Stimulated activated CD4-positive, alpha-beta T cell treated with anti-CD3 and anti-CD28 coated beads, Interleukin-1b, Interleukin-23, amount 100 ng/mL, for 1 hour (primary cell): ENCODE measurements at places on chromosomes 1 and 21.

GRCh38 chr1:109657395-109657794 is 1.5 kb downstream of the GSTM4 start:
- no peak for DNase-seq

- no peak for DNase-seq
Observed at GRCh38 chr1:217027403-217028080, 304.3 kb upstream of the ESRRG start.

DNA sequence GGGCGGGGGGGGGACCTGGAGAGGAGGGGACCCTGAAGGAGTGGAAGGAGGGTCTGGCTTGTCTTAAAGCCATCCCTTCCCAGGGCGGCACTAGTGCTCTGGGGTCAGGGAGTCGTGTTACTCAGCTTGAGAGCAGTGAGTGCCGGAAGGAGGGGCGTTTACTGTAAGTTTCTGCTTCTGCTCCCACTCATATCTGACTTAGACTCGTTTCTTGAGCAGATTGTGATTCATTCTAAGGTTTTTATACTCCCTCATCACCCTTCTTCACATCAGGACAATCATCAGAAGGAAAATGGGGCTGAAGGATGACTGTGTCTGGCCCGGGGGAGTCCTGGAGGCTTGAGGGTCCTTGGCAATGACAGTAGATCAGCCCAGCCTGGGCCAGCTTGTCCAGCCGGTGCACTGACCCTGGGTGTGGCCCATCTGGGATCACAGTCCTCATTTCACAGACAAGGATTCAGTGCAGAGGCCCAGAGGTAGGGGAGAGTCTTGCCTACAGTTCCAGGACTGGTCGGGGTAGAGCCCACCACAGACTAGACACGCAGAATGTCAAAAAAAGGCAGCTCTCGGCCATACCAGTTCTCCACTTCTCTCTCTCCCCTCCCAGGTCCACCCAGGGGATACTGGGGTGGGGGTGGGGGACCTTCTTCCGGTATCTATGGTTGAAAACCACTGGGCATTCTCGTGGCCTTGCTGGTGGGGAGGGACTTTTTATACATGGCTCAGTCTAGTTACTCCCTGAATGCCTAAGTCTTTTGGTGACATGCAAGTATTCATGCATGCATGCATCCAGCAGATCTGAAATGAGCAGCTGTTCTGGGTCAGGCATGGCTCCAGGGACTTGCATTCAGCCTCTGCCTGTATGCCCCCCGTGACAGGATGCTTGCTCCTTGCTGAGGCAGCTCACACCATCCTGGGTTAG is 5.1 kb downstream of the TNFRSF8 start:
- peak; percentile 32 for DNase-seq

- peak; percentile 25 for DNase-seq
Observed at GRCh38 chr1:84619383-84620102, 45.3 kb upstream of the CTBS start.

DNA sequence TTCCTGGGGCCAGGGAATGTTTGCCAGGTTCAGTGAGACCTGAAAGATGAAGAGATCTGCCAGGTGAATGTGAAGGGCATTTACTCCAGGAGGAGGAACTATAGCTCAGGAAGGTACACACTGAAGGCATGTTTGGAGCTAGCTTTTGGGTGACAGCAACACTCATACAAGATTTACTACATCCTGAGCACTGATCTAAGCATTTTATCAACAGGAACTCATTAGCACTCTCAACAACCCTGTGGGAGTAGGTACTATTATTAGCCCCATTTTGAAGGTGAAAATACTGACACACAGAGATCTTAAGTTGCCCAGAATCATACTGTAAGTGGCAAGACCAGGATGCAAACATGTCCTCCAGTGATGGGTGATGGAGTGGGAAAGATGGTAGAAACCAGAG is 6.7 kb downstream of the GADD45A start:
- DNase-seq, result no peak

GRCh38 chr1:50977575-50978143 is 7.6 kb downstream of the CDKN2C start:
- DNase-seq, result no peak

DNA sequence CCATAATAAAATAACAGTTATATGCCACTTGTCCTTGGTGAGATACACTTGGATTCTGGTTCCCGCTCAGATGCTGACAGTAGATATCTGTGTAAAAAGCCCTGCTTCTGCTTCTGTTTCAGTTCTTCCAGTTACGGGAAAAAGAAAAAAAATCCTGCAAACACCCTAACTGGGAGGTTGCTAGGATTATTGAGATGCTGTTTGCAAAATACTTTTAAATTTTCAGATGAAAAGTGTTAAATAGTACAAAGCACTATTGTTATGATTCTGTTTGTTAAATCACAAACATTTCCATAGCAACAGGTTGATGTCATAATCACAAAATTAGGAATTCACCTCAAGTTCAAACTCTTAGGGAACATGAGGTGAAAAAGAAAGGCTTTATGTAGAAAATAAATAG is 232.3 kb downstream of the HMCN1 start:
- DNase-seq, result no peak

GRCh38 chr1:6467224-6467623 is 1.3 kb upstream of the TNFRSF25 start:
- no peak for DNase-seq

- no peak for DNase-seq
Observed at GRCh38 chr1:234863551-234863971, 253.6 kb upstream of the IRF2BP2 start.

DNA sequence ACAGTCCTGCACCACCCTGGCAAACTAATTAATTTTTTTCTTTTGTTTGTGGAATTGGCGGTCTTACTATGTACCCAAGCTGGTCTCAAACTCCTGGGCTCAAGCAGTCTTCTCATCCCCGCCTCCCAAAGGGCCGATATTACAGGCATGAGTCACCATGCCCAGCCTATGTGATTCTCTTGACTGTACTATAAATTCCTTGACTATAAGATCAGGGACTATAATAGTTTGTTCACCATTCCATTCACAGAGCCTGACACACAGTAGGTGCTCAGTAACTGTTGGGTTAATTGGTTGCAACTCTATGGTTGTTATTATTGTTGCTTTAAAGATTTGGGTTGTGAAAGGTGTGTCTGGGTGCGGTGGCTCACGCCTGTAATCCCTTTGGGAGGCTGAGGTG is 17.2 kb downstream of the DAP3 start:
- no peak for DNase-seq

DNA sequence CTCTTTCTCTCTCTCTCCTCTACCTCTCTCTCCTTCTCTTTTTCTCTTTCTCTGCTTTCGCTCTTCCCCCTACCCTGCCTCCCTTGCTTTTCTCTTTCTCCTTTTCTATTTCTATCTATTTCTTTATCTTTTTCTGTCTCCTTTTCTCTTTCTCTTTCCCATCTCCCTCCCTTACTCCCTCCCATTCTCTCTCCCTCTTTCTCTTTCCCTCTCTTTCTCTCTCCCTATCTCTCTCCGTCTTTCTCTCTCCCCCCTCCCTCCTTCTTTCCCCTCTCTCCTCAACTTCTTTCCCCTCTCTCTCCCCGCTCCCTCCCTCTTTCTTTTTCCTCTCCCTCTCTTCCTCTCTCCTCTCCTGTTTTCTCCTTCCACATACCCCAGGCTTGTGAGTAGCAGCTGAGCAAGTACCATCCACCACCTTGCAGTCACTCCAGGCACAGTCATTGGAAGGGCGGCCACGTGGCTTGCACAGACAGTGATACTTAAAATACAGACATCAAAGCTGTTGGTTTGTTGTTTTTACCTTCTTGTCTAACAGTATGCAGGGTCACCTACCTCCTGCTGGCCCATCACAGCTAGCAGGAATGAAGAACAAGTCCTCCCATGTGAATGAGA is 209.1 kb upstream of the COA6 start:
- DNase-seq, result no peak

DNA sequence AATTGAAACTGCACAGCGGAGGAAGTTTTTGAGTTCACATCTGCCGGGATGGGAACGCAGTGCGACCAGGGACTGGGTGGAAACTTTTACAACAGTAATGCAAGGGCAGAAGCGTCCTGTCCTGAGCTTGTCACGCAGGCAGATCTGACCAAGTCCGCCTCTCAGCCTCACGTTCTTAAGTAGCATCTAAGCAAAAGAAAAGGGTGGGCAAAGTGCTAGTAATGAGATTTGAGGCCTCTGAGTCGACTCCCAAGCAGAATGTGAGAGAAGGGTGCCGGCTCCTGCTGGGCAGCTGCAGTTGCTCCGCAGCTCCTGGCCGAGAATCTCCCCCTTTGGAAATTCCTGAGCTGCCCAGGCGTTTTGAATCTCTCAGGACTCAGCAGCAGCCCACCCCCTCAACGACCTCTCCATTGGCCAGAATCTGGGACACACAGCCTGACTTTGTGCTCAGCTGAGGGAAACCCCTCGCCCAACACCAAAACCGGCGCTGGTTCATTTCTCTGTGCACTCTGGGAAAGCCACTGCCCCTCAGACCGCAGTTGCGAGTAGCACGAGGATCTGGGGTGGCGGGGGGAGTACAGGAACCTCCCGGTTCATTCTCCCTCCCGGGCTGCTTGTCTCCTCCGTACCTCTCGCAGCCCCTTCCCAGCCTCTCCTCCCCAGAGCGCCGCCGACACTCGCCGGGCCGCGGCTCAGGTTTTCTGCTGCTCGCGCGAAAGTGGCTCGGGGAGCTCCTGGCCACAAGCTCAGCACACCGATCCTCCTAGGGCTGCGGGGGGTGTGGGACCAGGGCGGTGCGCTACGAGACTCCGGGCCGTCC is 913 bp upstream of the S1PR1 start:
- peak; percentile 32 for DNase-seq

GRCh38 chr1:202199040-202199889 is 5.7 kb downstream of the LGR6 start:
- DNase-seq, result no peak

DNA sequence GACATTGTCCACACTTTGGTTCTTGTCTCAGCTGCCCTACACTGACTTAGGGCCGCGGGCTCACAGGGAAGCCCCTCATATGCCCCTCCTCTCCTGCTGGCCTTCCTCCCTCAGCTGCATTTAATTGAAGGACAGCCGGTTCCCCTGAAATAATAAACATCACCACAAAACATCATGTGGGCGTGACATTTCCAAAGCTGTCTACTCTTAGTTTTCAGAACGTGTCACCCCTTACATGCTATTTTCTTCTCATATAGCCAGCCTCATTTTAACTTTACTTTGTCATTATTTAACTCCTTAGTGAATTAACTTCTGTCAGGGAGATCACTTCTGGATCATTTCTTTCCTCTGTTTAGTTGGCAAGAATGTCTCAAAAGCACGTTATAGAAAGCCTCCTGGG is 103.2 kb downstream of the COLGALT2 start:
- DNase-seq, result no peak

DNA sequence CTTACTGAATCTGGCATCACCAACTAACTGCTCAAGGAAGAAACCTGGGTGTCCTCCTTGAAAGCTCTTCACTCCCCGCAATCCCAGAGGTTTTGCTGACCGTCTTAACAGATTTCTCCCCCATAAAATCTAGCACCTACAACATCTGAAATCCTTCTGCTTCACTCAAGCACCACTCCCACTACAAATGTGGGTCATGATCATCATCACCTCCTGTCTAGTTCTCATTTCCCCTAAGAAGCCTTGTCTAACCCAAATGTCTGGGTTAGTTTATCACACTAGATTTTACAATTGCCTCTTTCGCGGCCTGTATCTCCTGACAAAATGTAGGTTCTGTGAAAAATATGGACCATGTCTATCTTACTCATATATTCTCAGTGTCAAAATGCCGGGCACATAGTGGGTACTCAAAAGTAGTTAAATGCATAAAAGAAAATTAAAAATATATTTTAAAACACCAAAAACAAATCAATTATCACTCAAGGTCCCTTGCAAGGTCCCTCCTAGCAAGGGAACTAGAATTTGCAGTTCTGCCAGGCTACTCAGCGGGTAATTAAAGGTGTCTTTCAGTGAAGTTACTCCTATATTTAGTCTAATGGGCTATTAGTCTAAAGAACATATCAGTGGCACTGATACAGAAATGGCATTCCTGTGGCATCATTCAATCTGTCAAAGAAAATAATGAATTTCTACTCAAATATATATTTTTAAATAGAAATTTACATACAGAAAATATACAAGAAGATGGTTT is 19.6 kb downstream of the C21orf91 start:
- DNase-seq, result no peak

GRCh38 chr1:53410100-53410541 is 49.1 kb upstream of the DMRTB1 start:
- no peak for DNase-seq

DNA sequence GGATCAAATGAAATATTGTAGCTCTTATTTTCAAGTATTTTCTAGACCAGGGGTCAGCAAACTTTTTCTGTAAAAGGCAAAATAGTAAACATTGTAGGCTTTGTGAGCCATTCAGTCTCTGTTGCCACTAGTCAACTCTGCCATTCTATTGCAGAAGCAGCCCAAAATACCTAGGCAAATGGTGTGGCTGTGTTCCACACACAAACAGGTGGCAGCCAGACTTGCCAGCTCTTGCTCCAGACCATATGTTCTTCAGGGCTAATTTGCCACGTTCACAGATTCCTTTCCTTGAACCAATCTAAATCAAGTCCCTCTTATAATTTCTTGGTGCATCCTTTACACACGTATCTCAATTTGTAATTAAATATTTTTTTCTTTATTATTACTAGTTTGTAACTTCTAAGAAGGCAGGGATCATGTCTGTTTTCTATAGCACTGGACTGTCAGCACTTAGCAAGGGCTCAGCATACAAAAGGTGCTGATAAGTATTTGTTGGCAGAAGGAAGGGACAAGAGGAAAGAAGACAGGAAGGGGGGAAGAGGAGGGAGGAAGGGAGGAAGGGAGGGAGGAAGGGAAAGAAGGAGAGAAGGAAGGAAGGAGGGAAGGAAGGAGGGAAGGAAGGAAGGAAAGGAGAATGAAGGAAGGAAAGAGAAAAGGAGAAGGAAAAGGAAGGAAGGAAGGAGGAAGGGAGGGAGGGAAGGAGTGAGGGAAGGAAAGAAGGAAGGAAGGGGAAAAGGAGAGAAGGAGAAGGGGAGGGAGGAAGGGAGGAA is 106.5 kb upstream of the EDEM3 start:
- no peak for DNase-seq

DNA sequence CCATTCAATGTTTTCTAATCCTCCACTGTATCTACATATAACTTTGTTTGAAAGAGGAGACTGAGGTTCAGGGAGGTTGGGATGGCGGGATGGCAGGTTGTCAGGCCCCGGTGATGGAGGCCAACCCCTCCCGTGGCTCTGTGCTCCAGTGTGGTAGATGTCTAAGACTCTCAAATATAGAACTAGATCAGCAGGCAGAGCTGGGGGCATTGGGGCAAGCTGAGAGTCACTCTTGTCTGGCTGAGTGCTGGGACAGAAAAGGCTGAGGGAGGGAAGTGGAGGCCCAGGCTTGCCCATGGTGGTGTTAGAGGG is 1.7 kb downstream of the IL6R start:
- no peak for DNase-seq

GRCh38 chr1:213060836-213061235 is 9.8 kb downstream of the RPS6KC1 start:
- no peak for DNase-seq

DNA sequence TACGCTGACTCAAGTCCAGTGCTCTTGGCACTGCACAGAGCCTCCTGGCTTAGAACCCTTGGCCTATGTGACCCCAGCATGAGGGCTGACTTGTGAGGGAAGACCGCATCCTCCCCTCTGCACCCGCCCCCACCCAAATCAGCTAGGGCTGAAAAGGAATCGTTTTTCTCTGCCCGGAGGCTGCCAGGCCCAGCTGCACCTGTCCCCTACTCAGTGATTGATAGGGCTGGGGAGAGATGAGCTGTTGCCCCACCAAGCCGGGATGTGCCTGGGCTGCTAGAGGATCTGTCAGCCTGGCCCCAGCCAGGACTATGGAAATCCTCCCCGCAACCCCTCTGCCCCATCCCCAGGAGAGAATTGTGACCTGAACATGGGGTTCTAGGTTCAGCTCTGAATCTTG is 20.6 kb downstream of the MYOG start:
- DNase-seq, result no peak

- DNase-seq, result no peak
Observed at GRCh38 chr1:69919129-69919921, 286.1 kb downstream of the LRRC40 start.

GRCh38 chr21:37912616-37913015 is 3.6 kb downstream of the KCNJ6 start:
- DNase-seq, result no peak
